ENCODE measurements at places on chromosomes 7 and 10.

DNA sequence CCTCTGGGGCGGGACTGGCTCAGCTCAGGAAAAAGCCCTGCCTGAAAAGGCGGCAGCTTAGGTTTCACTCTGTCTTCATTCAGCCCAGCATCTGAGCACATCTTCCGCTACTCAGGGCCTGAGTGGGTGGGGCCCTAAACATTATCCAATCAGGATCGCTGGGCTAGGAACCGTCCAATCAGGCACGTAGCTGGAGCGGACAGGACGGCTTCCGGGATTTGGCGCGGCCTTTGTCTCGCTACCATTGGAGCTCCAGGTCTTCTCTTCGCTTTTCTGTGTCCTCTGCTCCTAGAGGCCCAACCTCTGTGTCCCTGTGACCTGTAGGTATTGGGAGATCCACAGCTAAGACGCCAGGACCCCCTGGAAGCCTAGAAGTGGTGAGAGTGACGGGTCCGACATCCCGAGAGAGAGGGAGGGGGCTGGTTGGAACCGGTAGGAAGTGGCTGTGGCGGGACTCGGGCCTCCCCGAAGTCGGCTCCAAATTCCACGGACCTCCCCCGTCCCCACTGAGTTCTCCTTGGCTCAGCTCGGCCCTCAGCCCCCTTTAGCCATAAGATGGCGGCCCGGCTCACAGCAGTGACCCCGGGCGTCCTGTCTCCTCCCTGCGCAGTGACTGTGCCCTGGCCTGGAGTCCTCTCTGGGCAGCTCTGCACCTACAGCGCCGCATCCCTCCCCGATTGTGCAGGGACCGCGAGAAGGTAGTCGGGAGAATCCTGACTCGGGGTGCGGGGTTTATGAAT lies 99.1 kb downstream of the ZNF680 start:
- peak overlapping the region; percentile 38 for H3K4me3 ChIP-seq
- H3K4me1 ChIP-seq, result no peaks in the 10 kb centered on the region
- DNase-seq, result peak; percentile 27
- peaks cover 3% of the 10 kb centered on the region for H3K36me3 ChIP-seq
- H3K27ac ChIP-seq, result no peak overlapping the region
- peaks cover 3% of the 10 kb centered on the region for H3K27me3 ChIP-seq

- H3K27me3 ChIP-seq, result no peaks in the 10 kb centered on the region
- no peaks in the 10 kb centered on the region for H3K4me1 ChIP-seq
- DNase-seq, result no peak
- H3K4me3 ChIP-seq, result no peak overlapping the region
- no peak overlapping the region for H3K27ac ChIP-seq
Measured at GRCh38 chr7:135648235-135648634, 14.1 kb upstream of the STMP1 start.

DNA sequence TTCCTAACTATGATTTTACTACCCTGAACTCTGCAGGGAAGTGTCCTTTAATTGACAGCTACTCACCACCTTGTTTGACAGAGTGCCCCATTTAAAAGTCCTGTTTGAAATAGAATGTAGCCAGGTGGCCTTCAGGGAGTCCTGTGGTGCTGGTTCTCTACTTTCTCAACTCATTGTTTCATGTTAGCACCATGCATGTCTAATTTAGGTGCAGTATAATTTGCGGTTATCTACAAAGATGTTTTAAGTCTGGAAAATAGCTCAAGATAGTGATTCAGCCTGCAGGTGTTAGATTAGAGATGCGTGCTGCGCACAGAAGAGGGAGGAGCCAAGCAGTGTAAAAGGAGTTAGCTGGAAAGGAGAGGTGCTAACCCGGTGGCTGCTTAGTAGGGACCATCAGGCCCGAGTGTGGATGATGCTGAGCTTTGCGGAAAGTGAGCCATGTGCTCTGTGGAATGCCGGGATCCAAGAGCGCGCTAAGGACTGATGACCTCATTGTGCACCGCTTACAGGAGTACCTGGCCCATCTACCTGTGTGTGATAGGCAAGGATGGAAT lies 1.2 kb downstream of the CCM2 start:
- no peaks in the 10 kb centered on the region for H3K27me3 ChIP-seq
- peaks cover 42% of the 10 kb centered on the region for H3K36me3 ChIP-seq
- DNase-seq, result peak; percentile 76

DNA sequence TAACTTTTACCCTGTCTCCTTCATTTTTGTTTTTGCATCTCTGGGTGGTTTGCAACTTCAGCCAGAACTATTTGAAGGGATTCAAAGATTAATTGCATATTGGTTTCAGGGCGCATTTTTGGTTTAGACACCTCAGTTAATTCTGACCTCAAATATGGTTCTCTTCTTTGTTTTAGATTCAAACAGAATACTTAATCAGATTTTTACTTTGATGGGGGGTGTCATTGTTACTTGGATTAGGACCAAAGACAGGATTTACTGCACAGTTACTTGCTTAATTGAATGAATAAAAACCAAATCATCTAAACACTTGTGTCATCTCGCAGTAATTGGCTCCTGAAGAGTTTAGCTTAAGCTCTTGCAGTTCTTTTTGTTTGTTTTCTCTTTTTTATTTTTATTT lies 100.9 kb downstream of the PHTF2 start:
- no peak for DNase-seq
- H3K27ac ChIP-seq, result no peak overlapping the region
- H3K4me3 ChIP-seq, result no peak overlapping the region
- H3K36me3 ChIP-seq, result peaks cover 17% of the 10 kb centered on the region

GRCh38 chr10:33231621-33232350 lies 102.7 kb downstream of the NRP1 start:
- peaks cover 5% of the 10 kb centered on the region for H3K4me1 ChIP-seq
- no peaks in the 10 kb centered on the region for H3K36me3 ChIP-seq
- no peak for DNase-seq
- no peak overlapping the region for H3K27ac ChIP-seq
- no peak overlapping the region for H3K4me3 ChIP-seq
- no peaks in the 10 kb centered on the region for H3K27me3 ChIP-seq

DNA sequence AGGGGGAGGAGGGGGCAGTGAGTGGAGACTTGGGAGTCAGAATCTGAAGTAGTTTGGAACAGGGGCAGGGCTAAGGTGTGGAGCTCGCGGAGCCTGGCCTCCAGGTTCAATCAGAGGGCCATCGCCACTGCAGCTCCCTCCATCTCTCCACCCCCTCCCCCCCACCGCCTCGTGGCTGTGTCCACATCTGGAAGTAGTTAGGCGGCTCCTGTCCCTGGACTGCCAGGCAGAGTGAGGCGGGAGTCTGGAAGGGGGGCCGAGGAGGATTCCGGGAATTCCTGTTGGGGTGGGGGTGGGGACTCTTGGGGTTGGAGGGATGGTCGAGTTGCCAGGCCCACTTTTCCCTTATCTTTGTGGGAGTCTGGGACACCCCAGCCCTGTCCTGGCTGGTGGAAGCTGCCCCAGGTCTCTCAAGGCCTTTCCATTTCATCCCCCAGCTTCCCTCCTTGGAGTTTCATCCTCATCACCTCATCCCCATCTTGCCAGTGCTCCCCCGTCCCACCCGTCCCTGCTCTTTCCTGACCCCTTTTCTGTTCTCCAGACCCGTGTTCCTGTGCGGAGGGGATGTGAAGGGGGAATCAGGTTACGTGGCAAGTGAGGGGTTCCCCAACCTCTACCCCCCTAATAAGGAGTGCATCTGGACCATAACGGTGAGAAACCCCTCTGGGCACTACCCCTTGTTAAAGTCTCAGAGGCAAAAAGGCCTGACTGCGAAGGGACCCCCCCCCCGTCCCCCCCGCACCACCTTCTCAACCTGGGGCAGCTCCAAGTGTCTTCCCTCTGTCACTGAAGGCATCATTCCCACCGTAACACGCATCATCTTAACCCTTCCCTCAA lies 944 bp downstream of the PCOLCE start:
- DNase-seq, result no peak
- H3K4me3 ChIP-seq, result peak overlapping the region; percentile 76
- no peaks in the 10 kb centered on the region for H3K27me3 ChIP-seq
- no peak overlapping the region for H3K27ac ChIP-seq
- peaks cover 25% of the 10 kb centered on the region for H3K4me1 ChIP-seq
- no peaks in the 10 kb centered on the region for H3K36me3 ChIP-seq

Measured in activated T-cell treated with anti-CD3 and anti-CD28 coated beads, Interleukin-2, amount 50 U/mL, for 24 hours (primary cell).